ENCODE measurements at places on chromosomes 7 and 10.

DNA sequence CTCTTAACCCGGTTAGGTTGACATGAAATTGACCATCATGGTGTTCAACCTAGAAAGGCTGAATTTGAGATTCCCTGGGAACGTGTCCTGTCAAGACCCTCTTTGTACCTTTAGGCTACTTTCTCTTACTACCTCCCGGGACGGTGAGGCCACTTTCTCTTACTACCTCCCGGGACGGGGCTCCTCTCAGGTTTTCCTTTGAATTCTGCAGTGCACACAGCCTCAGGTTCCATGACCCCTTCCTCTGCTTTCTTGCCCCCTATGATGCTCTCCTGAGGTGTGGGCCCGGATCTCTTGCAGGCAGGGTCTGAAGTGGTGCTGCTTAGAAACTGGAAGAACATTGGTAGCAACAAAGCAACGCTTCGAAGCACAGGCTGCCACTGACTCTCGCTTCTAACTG is 155.3 kb downstream of the CAMK1D start:
- DNase-seq: no peak

DNA sequence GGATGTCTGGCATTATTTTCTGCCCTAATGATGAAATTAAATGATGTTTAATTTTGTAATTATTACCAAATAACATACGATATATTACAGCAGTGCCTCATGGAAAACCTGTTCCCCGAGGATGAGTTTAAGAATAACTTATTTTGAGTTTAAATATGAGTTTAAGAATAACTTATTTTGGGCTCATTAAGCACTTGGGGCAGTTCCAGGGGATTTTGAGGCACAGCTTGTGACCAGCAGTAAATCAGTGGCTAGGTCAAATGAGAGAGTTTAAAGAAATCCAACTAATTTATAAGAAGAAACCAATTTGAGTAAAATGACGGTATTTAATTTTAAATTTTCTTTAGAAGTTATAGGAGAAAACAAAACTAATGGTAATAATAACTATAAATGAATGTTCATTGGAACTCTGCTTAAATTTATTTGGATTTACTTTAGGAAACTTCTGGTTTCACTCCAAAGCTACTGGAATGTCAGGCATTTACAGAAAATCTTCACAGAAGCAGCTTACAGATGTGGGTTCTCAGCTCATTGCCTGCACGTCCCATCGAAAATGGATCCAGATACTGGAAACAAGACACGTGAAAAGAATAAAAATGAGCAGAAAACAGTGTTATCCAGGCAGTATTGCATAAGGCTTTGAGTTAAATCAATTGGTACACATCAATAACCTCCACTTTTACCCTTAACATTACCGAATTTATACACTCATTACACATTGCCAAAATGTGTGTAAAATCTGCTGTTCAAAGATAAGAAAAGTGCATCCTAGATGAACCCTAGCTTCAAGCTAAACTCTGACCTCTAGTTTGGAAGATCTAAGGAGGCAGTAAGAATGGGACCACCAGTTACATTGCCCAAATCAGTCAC is 784.5 kb upstream of the IGFBP3 start:
- no peak for DNase-seq

DNA sequence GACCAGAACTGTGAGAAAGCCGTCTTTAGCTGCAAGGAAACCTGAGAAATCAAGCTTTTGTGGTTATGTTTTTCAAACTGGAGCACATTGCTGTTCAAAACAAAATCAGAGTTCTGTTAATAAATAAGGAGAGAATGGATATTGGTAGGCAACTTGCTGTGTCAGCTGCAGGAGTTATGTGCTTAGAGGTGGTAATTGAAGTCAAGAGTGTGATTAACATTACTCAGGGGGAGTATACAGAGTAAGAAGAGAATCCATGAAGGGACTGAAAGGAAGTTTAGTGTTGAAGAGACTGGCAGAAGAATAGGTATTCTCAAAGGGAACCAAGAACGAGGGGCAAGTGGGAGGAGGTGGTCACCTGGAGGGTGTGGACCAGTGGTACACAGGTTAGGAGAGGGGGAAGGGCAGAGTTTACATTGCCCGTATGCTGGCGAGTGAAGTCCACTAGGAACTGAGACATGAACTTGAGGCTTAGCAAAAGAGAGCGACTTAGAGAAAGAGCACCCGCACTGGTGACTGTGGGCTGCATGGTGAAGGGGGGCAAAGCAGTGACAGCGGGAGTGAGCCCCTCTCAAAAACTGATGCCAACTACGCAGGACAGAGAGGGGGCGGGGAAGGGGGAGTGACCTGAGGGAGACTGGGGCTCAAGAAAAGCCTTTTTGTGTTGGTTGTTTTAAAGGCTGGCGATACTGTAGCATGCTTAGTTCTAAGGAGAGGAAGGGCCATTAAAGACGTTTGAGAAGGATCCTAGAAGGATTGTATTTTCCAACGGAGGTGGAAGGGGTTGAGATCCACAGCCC is 80.0 kb downstream of the SDK1 start:
- no peak for DNase-seq

GRCh38 chr10:71964098-71964742 is at the start of gene CHST3:
Gene CHST3 (plus strand): TSS chr10:71964395. CDS start chr10:72005843, 41,448 bp downstream.
- peak; percentile 48 for DNase-seq

DNA sequence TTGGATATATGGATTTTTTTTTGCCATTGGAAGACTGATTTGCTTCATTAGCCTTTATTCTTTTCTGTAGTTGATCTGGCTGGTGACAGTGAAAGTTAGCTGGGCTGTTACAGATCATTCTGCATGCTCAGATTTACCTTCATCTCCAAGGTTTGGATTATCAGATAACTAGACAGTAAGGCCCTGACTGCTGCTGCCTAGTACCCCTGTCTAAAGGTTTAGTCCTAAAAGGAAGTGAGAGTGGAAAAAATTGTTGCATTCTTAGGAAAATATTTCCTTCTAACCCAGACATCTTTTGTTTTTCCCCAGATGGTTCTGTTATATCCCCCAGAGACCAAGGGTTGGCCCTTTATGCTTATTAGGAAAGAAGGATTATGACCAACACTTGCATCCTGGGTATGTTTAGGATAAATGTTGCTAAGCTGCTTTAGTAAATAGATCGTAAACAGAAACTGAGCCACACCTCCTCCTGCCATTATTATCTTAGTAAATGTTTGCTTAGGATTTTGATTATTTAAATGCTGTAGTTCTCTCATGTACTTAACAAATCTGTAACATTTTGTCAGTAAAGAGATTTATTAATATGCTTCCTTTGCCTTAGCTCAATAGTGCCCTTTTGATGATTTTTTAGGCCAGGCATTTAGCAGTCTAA is 44.4 kb downstream of the MCU start:
- DNase-seq: no peak

DNA sequence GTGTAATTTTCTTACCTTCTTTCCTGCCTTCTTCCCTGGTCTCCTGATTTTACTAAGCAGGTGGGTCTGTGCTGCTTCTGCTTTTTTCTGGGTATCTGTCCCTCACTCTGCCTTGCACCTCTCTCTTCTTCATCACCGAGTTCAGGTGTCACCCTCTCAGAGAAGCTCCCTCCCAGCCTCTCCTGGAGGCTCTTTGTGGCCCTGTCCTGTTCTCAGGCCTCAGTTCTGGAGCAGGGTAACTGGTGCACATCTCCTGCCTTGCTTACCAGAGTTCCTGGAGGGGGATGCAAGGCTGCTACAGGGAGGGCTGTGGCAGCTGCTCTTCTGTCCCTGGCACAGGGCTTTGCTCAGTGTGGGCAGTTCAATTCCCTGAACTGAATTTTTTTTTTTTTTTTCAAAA is 66.1 kb downstream of the RBM33 start:
- DNase-seq: no peak

- no peak for DNase-seq
Measured at GRCh38 chr7:28687537-28687936, 270.6 kb downstream of the TRIL start.

DNA sequence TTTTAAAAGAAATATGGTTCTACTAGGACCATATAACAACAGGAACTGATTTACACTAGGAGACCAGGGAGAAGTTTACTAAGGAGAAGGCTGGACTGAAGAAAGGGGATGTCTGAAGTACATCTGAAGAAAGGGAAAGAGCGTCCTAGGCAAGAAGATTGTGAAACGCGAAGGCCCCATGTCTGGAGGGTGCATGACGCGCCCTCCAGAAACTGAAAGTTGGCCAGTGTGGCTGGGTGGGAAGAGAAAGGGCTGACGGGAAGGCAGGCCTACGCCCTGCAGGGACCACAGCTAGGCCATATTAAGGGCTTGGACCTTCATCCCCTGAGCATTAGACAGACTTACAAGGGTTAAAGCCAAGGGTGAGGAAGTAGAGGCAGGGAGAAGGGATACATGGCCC is 158.0 kb downstream of the TRIL start:
- no peak for DNase-seq

- peak; percentile 14 for DNase-seq
Measured at GRCh38 chr10:23037561-23037960, 57.8 kb upstream of the MSRB2 start.

DNA sequence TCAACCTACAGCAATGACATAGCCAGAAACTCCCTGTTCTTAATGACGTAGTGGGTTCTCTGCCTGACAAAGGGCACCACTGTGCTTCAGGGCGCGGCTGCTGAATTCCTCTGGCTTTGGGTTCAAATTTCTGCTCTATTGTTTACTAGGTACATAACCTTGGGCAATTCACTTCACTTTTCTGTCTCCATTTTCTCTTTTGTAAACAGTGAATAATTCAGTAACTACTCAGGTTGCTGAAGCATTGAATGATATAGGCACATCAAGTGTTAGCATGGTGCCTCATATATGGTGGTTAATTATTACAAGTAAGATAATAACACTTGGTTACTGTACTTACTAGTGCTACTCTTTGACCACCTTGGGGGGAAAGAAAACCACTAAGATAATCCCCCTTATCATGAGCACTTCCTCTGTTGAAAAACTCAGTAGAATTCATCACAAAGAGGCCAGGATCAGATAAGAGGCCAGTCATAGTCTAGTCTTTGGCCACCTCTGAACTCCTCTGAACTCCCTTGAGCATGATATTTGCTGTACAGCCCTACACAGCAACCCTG is 92.0 kb upstream of the AHR start:
- no peak for DNase-seq

DNA sequence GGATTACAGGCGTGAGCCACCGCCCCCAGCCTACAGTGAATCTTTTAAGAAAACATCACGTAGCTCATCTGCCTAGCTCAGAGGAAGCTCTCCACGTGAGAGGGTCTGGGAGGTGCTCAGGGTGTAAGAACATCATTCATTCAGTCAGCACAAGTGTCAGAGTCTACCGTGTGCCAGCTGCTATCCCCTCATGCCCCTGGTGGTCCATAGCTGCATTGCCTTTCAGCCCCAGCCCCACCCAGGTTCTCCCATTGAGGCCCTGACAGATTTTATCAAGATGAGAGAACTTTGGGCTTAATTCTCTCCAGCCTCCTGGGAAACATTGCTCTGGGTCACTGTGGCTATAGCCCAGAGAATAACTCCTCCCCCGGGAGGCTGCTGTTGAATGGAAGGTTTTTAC is 45.1 kb downstream of the ZNF503 start:
- DNase-seq: no peak

GRCh38 chr10:33487014-33487776 is 152.7 kb upstream of the NRP1 start:
- no peak for DNase-seq

- DNase-seq: no peak
Measured at GRCh38 chr10:116274064-116274904, 1.3 kb upstream of the GFRA1 start.

- no peak for DNase-seq
Measured at GRCh38 chr7:3028071-3028757, 15.5 kb downstream of the CARD11 start.

- DNase-seq: no peak
Measured at GRCh38 chr7:20642166-20642565, 26.7 kb downstream of the ABCB5 start.

- DNase-seq: no peak
Measured at GRCh38 chr7:148738737-148739535, 40.2 kb downstream of the CUL1 start.

- DNase-seq: no peak
Measured at GRCh38 chr10:6635784-6636183, 55.7 kb upstream of the PRKCQ start.

- DNase-seq: no peak
Measured at GRCh38 chr7:74103219-74103772, 19.7 kb downstream of the LIMK1 start.

DNA sequence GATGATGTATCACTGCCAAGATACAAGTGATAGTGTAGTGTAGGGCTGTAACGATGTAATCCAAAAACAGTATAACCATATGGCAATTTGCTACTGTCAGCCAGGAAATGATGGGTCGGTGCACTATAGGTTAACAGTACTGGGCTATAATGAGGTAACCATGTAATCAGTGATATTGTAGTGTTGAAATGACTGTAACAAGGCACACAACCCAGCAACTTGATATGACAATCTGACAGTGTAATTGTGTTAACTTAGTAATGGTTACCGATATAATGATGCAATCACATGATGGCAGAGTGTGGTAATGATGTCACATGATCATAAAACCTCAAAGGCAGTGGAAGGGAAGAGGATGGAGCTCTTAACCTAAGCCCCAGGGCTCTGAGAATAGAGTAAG is 73.8 kb upstream of the SLF2 start:
- DNase-seq: no peak

- DNase-seq: no peak
Measured at GRCh38 chr10:65798133-65798532, 1127.7 kb upstream of the LRRTM3 start.

DNA sequence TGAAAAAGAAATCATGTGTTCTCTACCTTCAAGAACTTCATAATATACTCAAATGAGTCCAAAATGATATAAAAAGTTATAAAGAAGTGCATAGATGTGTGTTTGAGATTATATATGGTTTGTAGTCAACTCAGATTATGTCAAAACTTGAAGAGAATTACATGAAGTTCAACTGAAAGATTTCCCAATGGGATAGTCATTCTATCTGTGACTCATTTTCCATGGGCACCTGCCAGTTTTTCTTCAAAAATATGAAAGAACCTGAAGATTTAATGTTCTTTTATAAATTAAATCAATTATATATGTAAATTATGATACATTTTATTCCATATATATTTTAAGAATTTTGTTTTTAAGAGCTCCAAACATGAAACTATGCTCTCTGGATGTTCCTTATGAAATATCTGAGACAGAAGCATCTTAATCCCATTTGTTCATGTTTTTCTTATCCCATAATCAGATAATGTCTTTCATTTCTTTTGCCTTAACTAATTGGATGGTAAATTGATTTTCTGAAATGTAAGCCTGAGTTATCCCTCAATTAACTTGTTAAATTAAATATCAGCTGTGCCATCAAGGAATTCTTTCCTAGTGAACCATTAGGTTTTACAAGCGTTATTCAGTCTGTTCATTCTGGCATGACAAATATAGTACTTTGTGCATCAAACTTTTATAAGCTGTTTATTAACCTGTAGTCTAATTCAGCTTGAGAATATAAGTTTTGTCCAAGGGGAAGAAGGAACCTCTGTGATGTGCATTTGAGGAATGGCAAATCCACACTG is 387.1 kb downstream of the IPMK start:
- no peak for DNase-seq

DNA sequence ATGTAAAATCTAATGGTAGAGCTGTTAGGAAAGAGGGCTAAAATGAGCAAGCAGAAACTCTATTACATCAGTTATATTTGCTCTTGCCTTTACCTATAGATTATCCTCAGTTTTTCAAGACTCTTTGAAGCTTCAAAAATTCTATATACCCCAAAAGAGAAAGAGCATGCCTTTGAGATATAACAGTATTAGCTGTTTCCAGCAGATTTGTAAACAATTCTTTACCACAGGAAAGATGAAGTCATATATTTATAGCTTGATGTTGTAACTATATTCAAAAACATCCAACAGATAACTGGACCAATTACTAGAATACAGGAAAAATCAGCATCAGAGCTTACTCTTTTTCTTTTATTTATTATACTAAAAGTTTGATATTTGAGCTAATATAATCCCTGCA is 416.2 kb upstream of the TPK1 start:
- no peak for DNase-seq

Data from anterior cingulate cortex (tissue), 58 donors.